ENCODE measurements at places on chromosomes 3 and 15. TPM values are rescaled to one million over a fixed set of nuclear protein-coding genes. Genes with fewer than 3 reads are reported as not detected.

- no peak for DNase-seq
Observed at GRCh38 chr3:22724420-22724819, 478.7 kb upstream of the UBE2E2 start.

GRCh38 chr3:27133060-27133459, 236.1 kb downstream of the NEK10 start:
- no peak for DNase-seq

GRCh38 chr15:86540840-86541467, 461.3 kb downstream of the AGBL1 start:
- DNase-seq, result no peak

DNA sequence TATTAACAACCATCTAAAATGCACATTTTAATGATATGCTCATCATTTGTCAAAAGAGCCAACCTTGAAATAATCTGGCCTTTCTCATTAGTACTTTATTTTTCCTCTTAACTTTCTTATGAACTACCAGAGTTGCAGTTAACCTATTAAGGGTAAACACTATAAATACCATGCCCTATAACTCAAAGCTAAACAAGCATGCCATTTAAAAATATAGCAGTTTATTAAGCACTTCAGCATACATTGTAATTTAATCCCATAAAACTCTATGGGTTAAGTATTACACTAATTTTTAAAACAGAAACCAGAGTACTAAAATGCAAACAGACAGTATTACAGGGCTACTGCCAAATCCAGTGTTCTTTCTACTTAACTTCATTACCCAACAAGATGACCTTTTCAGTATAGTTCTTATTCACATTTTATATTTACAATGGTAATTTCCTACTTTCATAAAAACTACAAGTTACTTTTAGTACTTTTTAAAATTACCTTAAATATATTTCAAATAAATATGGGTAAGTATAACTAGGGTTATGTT, 11.8 kb downstream of the NPTN start:
- no peak for DNase-seq

- no peak for DNase-seq
Observed at GRCh38 chr3:33834096-33834453, 35.6 kb downstream of the PDCD6IP start.

DNA sequence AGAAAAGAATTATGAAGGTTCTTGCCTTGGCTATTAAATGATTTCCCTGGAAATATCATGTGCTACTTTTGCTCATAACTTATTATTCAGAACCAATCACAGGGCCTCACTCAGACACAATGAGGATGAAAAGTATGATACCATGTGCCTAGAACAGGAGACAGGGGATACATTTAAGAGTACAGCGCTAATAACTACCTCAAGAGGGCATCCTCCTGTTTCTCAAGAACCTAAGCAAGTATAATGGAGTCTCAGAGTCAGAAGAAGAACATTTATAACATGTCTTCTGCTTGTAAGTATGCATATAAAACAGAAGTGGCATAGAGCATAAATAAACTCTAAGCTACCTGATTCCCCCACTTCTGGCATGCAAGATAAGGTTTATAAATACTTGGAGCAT, 125.4 kb upstream of the MME start:
- DNase-seq, result no peak

DNA sequence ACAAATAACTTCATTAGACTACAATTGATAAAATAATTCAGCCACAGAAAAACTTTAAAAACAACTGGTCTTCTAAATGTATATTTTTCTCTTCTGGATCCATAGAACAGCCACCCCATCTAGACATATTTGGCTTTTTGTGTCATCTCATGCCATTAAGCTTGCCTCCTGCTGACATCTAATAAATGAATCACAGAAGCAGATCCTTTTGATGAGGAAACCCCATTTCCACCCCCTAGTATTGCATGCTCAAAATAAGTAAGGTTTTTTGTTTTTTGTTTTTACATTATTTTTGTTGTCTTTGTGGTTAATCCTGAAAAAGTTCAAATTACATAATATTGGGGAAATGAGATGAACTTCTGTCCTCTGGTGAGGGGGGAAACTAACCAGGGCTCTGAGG, 94.8 kb downstream of the DUT start:
- DNase-seq, result no peak

Gene GABRR3
- not detected for total RNA-seq

- no peak for DNase-seq
Observed at GRCh38 chr3:161393803-161394202, 22.5 kb upstream of the SPTSSB start.

- no peak for DNase-seq
Observed at GRCh38 chr3:3196148-3196861, 16.8 kb upstream of the CRBN start.

DNA sequence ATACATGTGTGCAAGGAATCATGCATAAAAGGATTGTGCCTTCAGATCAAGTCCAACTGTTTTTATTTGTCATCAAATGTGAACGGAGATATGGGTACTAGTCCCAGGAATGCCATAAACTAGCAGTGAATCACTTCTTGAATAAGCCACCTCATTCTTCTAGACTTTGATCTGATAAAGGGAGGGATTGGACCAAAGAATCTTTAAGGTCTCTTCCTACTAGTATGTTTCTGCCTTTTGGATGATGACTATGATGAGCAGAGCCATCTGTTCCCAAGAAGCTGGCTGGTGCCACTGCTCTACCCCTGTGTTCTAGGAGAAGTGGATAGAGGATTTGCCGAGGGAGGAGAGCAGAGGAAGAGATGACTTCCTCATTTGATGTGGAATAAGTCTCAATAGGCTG, 28.8 kb upstream of the UACA start:
- DNase-seq, result no peak

DNA sequence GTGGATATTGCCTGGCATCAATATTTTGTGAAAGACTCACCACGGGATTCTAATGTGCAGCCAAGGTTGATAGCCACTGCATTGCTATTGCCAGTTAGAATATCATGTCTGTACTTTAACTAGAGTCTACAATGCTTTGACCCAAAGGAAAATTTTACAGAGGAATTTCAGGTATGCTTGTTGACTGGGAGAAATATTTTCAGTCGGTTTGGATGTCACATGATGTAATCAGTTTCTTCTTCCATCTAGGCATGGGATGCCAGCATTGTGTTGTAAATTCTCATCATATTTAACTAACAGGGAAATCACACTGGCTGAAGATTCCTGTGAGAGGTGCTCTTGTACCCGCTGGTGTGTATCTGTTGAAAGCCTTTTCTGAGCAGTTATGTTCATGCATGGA, 508.9 kb upstream of the ADAMTS9 start:
- DNase-seq, result no peak

Gene MASP1
- 4.3 TPM for total RNA-seq

DNA sequence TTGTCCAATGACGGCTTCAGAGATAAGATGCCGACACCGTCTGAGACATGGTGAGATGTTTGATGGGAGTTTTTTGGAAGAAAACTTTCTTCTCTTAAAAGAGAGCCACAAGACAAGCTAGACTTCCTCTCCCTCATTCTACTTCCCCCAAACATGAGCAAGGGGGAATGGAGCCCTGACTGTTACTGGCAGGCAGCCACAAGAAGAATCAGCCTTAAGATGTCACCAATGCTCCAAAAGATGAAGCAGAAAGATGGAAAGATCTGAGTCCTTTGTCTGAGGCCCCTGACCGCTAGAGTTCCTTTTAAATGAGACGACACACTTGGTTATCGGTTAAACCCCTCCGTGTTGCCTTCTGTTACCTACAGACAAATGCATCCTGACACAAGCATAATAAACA, 108.7 kb downstream of the ST8SIA2 start:
- DNase-seq, result no peak

Gene NDUFAF3
- 85.6 TPM for total RNA-seq

- DNase-seq, result peak; percentile 56
Observed at GRCh38 chr3:9397906-9398699, 688 bp downstream of the SETD5 start.

- DNase-seq, result no peak
Observed at GRCh38 chr15:51107612-51108011, 12.9 kb upstream of the TNFAIP8L3 start.

Gene ZDHHC23
- total RNA-seq, result 9.7 TPM
